Activated naive CD8-positive, alpha-beta T cell treated with anti-CD3 and anti-CD28 coated beads, Interleukin-2, amount 10 ng/mL, durations not matched to agents 7 days and 5 days (primary cell): ENCODE measurements at places on chromosomes 3 and 15. TPM values are rescaled to one million over a fixed set of nuclear protein-coding genes. Genes with fewer than 3 reads are reported as not detected.

SMAD6 gene
- total RNA-seq = 0.94 TPM

A4GNT gene
- total RNA-seq = not detected

PLXND1 gene
- 38.3 TPM for total RNA-seq

TRAT1 gene
- total RNA-seq = 54.5 TPM

PLAAT1 gene
- total RNA-seq = not detected

SLCO3A1 gene
- total RNA-seq = 29.2 TPM

LRRIQ4 gene
- 0.23 TPM for total RNA-seq

DCBLD2 gene
- total RNA-seq = 1.2 TPM

CHL1 gene
- not detected for total RNA-seq

SNX33 gene
- total RNA-seq = 2.6 TPM

RAB8B gene
- total RNA-seq = 111 TPM

P2RY13 gene
- not detected for total RNA-seq

MYZAP gene
- not detected for total RNA-seq

IQCF5 gene
- total RNA-seq = not detected

CHRM5 gene
- not detected for total RNA-seq

PPM1L gene
- 4.6 TPM for total RNA-seq

CCDC13 gene
- not detected for total RNA-seq

ERICH6 gene
- 0.23 TPM for total RNA-seq

RBP2 gene
- not detected for total RNA-seq

GHSR gene
- total RNA-seq = not detected

TCF12 gene
- 76.4 TPM for total RNA-seq

PAK6 gene
- total RNA-seq = 0.91 TPM

COL8A1 gene
- total RNA-seq = not detected

TGM4 gene
- not detected for total RNA-seq

ARL14 gene
- total RNA-seq = not detected

OIP5 gene
- 17.2 TPM for total RNA-seq

CXCR6 gene
- 12.4 TPM for total RNA-seq

SEMA3B gene
- total RNA-seq = 0.36 TPM

XIRP1 gene
- total RNA-seq = not detected

UBR1 gene
- 43.1 TPM for total RNA-seq

FMN1 gene
- 0.08 TPM for total RNA-seq

DET1 gene
- 4.8 TPM for total RNA-seq

LAMB2 gene
- total RNA-seq = 1.2 TPM

CRYBG3 gene
- 5.7 TPM for total RNA-seq

TRPM1 gene
- total RNA-seq = not detected

GOLGA6L22 gene
- not detected for total RNA-seq

FRMD5 gene
- 0.26 TPM for total RNA-seq

GOLGA8T gene
- 1.5 TPM for total RNA-seq

LRRC2 gene
- 0.45 TPM for total RNA-seq

ACOX2 gene
- not detected for total RNA-seq

GCNT3 gene
- not detected for total RNA-seq

GNAT1 gene
- not detected for total RNA-seq

AADAC gene
- not detected for total RNA-seq

HCN4 gene
- total RNA-seq = not detected

CHRFAM7A gene
- 2.7 TPM for total RNA-seq

CFAP91 gene
- 0.94 TPM for total RNA-seq

CGNL1 gene
- total RNA-seq = not detected
